ENCODE measurements at places on chromosomes 3 and 15.

- no peak for DNase-seq
Observed at GRCh38 chr3:69033470-69033869, 18.7 kb downstream of the TMF1 start.

GRCh38 chr3:26505399-26505798, 117.2 kb upstream of the LRRC3B start:
- DNase-seq: no peak

DNA sequence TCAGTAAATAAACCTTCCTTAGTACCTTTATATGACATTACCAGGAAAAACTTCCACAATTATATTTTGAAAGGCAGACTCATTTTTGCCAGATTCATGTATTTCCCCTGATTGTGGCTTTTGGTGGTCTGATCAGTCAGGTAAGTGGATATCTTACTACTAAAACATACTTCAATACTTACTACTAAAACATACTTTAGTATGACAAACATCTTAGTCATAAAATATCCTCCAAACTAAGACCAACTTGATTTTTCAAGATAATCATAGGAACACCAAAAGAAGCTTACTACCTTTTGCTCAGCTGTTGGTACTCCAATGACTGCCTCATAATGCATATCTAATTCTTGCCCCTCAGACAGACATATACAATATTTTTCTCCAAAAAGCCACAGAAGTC, 9.3 kb downstream of the TJP1 start:
- no peak for DNase-seq

DNA sequence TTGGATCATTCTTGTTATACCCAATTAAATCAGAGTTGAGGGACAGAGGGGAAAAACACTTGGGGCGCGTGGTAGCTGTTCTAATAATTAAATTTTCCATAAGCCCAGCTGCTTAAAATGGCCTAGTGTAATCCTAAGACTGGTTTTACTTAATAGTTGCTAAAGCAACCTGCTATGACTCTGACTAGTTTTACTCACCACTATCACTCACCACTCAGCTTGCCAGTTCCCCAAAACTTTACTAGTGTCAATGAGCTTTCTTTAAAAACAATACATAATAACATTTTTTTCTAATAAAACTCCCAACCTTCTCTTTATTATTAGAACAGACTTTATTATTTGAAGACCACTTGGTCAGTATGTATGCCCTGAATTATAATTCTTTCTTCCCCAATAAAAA, 49.6 kb downstream of the ECT2 start:
- no peak for DNase-seq

- no peak for DNase-seq
Observed at GRCh38 chr15:69505956-69506556, 53.4 kb downstream of the RPLP1 start.

DNA sequence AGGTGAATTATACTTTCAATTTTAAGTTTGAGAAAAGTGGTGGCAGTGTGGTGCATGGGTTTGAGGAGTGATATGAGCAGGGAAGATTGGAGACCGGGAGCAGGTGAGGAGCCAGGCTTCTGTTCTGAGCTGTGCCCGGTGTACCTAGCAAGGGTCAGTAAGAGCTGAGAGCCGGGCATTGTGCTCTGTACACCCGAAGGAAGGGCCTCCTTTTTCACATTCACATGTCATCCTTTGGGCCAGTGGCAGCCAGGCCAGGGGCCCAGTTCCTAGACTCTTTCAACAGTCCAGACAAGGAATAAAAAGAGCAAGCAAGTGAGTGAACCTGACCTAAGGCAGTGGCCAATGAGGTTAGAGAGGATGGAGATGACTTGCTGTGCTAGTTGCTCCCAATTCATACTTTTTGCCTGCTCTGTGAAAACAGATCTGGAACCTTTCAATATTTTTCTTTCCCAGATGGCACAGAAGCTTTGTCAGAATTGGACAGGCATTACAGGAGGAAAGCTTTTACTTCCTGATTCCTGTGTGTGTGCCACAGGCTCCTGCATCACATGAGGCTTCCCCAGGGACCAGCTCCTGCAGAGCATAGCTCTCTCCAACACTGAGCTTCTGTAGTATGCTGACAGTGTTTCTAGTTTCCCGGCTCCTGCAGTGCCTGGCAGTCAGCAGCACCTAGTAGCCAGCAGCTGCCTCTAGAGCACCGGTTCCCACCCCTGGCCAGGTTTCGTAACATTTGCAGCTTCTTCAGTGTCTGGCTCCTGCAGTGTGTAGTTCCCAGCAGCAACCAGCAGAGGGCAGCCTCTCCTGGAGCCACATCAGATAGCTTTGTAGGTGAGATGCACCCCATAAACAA, 5.3 kb upstream of the TRA2B start:
- no peak for DNase-seq

DNA sequence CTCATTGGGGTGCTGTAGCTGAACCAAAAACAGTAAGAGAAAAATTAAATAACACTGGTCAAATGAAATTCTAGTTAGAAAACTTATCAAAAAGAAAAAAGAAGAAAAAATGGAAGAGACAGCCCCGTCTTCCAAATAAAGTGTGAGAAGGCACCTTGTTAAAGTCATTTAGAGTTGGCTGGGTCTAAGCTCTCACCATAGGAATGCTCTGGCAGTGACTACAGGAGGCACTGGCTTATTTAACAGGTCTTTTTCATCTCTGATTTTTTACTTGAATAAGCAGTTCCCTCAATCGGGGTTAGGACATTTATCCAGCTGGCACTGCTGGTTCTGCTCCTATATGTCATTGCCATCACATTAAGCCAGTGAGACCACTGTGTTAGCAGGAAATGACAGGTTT, 1.6 kb upstream of the ABI3BP start:
- no peak for DNase-seq

DNA sequence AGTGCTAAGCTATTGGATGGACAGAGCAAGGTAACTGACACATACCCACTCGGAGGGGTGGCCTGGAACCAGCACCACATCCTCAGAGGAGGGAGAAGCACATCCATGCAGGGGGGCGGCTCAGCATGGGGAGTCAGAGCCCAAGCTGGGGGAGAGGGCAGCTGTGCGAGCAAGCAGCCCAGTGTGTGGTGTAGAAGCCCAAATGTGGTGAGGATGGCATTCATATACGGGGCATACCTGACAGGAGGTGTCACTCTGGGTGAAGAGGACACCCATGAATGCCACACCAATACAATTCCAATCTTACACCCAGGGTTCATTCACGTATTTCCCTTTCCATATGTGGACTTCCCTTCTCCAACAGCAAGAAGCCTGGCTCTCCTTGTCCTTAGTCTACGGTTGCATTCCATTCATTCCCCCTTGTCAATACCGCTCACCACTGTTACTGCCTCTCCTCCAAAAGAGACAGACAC, 58.7 kb upstream of the ACAN start:
- DNase-seq: no peak

- DNase-seq: no peak
Observed at GRCh38 chr3:162365066-162365719, 868.6 kb downstream of the OTOL1 start.

GRCh38 chr15:70171256-70171886, 73.7 kb upstream of the TLE3 start:
- no peak for DNase-seq

GRCh38 chr15:31207246-31207645, 105.7 kb upstream of the TRPM1 start:
- DNase-seq: no peak

GRCh38 chr15:47674586-47675232, 42.6 kb upstream of the SEMA6D start:
- DNase-seq: no peak

DNA sequence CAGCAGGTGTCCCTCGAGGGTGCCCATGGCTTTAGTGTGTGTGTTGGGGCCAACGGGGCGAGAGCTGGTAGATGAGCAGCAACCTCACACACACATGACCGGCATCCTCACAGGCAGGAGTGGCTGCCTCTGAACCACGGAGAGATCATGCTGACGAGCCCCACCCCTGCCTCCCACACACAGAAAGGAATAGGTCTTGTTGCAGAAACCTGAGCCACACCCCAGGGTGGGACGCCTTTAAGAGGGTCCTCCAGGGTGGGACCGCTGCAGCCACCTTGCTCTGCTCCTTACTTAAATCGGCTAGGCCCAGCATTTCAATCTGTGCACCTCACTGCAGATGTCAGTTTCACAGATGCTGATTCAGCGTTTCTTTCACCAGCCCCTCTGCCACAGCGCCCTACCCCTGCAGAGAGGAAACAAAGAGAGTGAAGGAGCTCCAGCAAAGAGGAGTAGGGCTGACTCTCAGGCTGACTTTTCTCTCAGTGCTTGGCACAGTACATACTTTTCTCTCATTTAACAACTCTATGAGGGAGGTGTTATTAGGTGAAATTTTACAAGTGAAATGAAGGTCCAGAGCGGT, 61.2 kb upstream of the EPHB3 start:
- DNase-seq: no peak

DNA sequence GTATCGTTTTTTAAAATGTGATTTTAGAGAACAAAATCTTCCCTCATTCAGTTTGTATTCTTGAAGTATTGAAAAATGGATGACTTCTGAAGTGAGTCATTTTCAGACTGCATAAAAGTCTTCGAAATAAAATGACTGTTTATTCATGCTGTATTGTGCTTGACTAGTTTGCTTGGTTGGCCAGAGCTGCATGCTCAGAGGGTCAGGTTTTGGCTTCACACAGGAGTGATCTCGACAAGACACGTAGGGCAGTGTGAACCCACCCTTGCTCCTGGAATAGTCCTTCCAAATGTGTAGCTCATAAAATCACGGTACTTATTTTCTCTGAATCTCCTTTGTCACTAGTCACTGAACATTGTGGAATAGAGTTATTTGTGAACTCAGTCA, 73.3 kb downstream of the FNDC3B start:
- DNase-seq: no peak

DNA sequence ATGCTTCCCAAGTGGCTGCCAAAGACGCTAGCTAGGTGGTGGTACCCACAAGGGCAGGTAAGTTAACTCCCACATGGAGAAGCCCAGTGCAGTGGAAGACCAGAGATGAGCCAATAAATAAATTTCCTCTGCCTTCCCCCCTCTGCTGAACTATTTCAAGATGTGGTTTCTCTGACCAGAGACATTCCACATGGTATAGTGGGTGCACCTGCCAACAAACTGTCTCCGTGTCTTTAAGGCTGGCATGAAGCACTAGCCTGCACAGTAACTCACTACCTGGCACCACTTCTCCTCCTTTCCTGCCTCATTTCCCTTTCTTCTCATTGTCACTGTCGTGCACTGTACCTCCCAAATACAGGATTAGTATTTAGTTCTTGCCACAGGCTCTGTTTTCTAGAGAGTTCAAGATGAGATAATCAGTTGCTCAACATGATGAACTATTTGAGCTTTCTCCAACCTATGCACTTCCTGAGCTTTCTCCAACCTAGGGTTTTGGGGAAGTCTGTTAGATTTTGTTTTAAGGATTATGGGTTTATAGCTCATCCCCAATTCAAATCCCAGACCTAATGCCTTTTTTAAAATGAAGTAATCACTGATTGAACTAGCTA, 8.4 kb upstream of the CRTAP start:
- DNase-seq: no peak

DNA sequence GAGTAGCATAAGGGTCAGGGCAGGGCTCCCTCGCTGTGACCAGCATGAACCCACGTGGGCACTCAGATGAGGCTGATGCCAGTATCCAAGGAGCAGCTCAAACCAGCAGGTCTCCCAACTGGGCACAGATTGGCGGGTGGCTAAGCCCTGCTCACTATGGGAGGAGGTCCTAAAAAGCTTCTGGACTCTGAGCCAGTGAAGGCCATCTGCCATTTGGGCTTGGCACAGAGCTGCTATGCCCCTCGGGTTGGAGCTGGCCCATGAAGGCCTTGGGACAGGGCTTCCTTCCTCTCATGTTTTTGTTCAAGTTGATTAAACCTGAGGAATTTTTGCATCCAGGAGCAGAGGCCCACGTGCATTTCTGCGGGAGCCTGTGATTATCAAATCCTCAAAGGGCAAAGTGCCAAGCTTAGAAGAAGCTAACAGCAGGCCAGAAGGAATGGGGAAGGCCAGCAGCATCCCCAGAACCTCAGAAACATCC, 4.3 kb upstream of the STRA6 start:
- DNase-seq: no peak

DNA sequence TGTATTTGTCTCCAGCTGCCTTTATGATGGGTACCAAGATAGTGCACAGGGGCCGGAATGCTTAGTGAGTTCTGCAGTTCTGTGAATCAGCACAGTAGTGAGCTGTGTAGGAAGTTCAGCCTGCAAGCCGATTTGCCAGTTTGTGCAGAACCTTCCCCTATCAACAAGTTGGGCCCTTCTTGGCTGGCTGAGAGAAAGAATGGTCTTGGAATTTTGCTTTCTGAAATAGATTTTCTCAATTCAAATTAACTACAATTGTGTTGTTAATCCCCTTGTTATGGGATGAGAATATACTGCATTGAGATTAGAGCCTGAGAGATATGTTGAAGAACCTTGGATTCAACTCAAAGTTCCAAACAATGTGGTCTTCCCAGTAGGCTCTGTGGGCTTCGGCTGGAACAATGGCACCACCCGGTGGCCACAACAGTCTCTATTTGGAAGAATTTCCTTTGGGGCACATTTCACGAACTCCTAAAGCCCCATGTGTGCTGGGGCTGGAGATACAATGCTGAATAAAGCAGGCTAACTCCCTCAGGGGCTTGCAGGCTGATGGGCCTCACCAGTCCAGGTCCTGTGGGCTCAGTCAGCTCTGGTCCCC, 59.1 kb downstream of the TRIM42 start:
- no peak for DNase-seq

DNA sequence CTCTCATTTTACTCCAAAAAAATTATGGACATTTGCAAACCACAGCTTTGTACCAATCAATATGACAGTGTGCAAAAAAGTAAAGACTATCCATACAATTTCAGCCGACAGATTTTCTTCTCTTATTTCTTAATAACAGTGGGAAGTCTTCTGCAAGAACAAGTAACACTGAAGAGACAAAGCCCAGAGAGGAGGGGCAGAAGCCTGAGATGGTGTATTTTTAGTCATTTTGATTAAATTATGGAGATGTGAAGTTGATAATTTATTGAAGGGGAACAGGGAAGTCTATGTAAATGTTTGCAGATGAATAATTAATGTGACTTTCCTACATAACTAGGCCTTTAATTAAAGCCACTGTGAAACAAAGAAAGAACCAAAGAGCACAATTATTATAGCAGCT, 45.7 kb upstream of the IGSF11 start:
- DNase-seq: no peak

- no peak for DNase-seq
Observed at GRCh38 chr3:13415997-13416793, 3.9 kb downstream of the NUP210 start.

DNA sequence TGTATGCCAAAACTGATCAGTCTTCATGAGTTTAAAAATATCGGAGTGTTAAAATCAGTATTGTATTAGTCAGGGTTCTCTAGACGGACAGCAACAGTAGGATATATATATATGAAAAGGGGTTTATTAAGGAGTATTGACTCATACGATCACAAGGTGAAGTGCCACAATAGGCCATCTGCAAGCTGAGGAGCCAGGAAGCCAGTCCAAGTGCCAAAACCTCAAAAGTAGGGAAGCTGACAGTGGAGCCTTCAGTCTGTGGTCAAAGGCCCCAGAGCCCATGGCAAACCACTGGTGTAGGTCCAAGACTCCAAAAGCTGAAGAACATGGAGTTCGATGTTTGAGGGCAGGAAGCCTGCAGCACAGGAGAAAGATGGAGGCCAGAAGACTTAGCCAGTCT, 391.0 kb upstream of the CADM2 start:
- no peak for DNase-seq

GRCh38 chr15:92153620-92154019, 240.1 kb upstream of the ST8SIA2 start:
- no peak for DNase-seq
